ENCODE measurements at places on chromosomes 2 and 18. TPM values are rescaled to one million over a fixed set of nuclear protein-coding genes. Genes with fewer than 3 reads are reported as not detected.
A peak's percentile ranks its signal among the peaks of the same experiment; 100 is the strongest.

- peak; percentile 4 for DNase-seq
Measured at GRCh38 chr18:53772293-53772692, 452.2 kb downstream of the MBD2 start.

GRCh38 chr2:18750672-18751554, 161.5 kb upstream of the NT5C1B start:
- no peak for DNase-seq

DNA sequence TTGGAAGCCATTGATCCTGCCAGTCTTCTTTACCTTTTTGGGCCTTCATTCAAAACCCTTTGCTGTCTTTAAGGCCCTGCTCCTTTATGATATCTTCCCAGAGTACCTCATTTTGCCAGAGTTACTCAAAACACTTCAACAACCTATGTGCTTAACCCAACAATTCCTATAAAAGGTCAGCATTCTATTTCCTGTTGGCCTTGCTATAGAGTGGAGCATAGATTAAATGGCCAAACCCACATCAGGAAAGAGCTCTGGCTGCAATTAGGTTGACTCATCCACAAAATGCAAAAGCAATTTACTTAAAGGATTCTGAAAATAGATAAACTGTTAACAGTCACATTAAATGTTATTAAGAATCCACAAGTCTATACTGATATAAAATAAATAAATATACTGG, 21.2 kb downstream of the MRPL33 start:
- no peak for DNase-seq

DNA sequence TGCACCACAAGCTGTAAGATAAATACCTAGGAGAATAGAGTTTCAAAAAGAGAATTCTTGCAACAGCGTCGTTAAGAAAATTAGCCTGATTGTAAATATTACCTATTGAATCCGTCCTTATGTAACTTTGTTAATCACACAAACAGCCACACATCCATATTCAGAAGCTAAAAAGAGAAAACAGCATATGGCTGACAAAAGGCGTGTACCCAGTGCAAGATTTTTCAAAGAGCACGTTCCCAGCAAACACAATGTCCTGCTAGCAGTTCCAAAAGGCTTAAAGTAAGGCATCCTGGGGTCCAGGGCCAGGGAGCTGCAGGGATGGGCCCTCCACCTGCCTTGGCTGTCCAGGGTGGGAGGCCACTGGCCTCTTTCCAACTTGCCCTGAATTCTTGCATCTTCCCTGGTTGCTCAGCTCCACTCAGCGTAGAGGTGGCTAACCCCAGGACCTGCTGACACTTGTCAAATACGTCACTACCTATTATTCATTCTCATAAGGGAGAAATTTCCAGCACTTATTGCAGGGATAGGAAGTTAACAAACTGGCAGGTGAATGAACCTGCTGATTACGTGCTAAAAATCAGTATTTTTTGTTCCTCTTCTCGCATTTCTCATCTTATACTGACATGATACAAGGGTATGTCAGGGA, 102.1 kb upstream of the NEDD4L start:
- no peak for DNase-seq

DNA sequence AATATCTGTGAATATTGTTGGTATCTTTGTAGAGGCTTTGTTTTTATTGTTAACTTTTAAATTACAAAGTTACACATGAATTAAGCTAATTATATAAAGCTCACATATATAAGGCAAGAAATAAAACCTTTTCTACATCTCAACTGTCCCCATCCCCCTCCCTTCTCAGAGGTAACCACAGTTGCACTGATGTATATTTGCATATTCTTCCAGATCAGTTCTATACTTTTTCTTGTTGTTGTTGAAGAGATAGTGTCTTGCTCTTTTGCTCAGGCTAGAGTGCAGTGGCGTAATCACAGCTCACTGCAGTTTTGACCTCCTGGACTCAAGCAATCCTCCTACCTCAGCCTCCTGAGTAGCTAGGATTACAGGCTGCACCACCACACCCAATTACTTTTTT, 36.0 kb upstream of the CDC42EP3 start:
- no peak for DNase-seq

- DNase-seq: no peak
Measured at GRCh38 chr2:133570542-133570941, 2.3 kb upstream of the NCKAP5 start.

GRCh38 chr2:160305081-160305750, 105.1 kb upstream of the ITGB6 start:
- no peak for DNase-seq

GRCh38 chr2:218895326-218895725, 14.7 kb downstream of the WNT10A start:
- no peak for DNase-seq

DNA sequence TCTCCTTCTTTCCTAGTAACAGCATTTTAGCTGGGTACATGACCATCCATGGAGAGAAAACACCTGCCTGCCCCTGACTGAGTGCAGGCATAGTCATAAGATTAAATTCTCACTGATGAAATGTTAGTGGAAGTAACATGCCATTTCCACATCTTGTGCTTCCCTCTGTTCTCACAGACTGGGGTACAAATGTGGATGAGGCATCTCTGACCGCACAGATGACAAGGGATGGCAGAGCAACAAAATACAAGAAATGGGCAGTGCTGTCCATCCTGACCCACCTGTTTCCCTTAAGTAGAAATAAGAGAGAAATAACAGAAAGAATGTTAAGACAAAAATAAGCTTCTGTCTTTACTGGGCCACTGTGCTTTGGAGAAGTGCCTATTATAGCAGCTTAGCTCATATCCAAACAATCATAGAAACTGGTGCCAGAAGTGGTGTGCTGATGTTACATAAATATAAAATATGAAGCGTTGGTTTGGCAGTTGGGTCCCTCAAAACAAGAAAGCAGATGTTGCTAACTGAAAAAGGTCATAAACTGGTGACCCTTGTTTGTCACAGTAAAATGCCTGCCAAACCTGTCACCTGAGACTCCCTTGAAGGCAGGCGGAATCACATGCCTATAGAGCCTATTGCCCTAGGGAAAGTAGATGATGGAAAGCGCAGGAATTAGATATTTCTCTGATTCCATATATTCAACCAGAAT, 72.4 kb upstream of the CCDC150 start:
- peak; percentile 7 for DNase-seq

- no peak for DNase-seq
Measured at GRCh38 chr2:223945755-223946154, 620 bp upstream of the WDFY1 start.

DNA sequence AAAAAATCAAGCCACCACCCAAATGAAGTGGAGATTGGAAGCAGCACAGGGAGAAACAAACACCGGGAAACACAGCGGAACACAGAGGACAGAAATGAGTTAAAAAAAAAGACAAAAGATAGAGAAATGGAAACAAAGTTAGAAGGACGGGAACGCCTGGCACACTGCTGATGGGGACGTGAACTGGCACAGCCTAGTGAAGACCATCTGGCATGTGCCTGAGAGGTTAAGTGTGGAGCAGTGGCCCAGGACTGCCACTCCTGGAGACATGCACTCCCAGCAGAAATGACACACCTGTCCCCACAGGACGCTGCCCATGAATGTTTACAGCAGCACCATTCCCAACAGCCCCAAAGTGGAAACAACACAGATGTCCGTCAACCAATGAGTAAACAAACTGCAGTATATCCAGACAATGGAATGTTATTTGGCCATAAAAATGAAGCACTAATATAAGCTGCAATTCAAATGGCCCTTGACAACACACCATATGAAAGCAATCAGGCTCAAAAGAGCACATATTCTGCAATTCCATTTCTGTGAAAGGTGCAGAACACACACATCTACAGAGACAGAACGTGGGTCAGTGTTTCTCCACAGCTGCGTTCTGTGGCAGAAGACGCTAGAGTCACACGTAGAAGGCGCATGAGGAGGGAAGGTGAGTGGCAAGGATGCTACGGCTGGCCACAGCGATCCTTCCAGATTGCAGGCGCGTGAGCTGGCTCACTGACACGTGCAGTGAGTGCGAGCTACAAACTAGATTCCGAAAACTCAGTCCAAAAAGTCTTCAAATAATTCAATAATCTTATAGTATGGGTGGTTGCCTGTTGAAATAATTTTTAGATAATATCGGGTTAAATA, 24.6 kb downstream of the THAP4 start:
- DNase-seq: peak; percentile 46

DNA sequence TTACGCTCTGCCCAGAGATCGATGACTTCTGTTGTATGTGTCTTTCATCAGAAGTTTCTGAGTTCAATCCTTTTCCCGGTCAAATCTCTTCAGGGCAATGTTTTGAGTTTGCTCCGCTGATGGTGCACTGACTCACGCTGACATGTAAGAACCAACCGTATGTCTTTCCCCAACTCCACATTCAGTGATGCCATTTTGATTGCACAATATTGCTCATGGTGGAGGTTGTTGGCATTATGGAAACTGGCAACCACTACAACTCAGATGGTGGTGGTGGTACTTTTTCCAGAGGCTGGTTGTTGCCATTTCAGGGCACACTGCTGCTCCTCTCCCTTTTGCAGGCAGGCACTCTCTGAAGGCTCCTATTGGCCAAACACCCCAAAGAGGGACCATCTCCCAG, 751.5 kb downstream of the DCDC2C start:
- no peak for DNase-seq

DNA sequence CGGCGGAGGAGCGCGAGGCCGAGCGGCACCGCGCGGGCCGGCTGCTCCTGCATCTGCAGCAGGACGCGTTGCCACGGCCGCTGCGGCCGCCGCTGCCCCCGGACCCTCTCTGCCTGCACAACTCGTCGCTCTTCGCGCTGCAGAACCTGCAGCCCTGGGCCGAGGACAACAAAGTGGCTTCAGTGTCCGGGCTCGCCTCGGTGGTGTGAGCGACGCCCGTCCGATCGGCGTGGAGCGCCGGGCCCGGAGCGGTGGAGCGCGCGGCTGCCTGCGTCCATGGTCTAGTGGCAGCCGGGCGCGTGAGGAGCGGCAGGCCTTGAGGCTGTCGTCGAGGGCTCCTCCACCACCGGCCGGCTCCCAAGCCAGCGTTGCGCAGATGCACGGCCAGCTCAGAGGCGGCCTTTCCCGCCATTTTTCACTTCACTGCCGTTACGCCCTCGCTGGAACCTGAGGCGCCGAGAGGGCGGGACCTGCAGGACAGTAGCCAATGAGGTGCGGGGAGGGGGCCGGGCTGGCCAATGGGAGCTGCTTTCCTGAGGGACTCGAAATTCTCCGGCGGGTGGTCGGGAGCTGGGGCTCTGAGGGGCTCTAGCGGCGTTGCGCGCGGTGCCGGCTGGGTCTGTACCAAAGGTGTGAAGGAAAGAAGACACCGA, 1.9 kb downstream of the TLX2 start:
- DNase-seq: no peak

DNA sequence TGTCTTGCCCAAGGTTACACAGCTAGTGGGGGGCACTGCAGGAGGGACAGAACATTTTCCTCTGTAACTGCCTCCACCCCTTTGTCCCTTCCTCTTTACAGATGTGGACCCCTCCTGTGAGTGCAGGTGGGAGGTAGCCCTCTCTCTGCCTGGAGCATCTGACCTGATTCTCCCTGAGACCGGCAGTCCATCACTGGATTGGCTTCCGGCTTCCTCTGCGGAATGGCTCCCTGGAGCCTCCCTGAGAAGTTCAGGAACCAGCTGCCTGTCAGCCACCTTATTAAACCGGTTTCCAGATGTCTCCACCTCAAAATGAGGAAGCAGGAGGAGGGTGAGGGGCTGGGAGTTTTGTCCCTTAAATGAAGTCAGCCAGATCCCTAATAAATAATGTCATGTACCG, 67.3 kb upstream of the TNP1 start:
- no peak for DNase-seq

DNA sequence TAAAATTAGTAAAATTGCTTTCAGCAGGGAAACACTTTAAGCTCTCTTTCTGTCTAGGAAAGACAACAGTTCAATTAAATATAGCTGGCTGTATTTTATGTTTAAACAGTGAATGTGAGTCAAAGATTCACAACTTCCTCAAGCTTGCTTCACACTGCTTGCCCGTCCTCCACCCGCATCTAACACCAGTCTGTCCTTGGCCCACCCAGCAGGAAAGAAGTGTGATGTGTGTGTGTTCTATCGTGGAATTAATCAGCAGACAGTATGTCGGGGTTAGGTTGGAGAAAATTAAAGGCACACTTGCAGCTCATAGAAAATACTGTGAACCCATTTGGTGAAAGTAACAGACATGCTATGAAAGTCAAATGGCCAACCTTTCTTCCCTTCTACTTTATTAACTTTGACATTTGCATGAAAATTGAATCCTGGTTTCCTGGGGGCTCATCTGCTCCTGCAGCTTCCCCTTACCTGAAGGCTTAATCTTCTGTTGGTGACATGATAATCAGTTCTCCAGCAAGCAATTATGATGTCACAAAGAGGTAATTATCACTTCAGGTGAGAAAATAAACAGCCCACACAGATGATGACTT, 182.0 kb downstream of the UXS1 start:
- no peak for DNase-seq

The ZFP36L2 gene
- polyA plus RNA-seq: 97.7 TPM

The DSG1 gene
- polyA plus RNA-seq: 0.09 TPM

The RNU2-63P gene
- not detected for polyA plus RNA-seq

The VAMP5 gene
- polyA plus RNA-seq: 39.0 TPM

The NT5C1B gene
- 1.0 TPM for polyA plus RNA-seq

The CCDC85A gene
- 1.8 TPM for polyA plus RNA-seq

The TUBA4B gene
- polyA plus RNA-seq: 0.89 TPM
